Activated CD8-positive, alpha-beta T cell treated with anti-CD3 and anti-CD28 coated beads, Interleukin-2, amount 10 ng/mL, durations not matched to agents 7 days and 5 days (primary cell): ENCODE measurements at places on chromosomes 2 and 18. TPM values are rescaled to one million over a fixed set of nuclear protein-coding genes. Genes with fewer than 3 reads are reported as not detected.

DNA sequence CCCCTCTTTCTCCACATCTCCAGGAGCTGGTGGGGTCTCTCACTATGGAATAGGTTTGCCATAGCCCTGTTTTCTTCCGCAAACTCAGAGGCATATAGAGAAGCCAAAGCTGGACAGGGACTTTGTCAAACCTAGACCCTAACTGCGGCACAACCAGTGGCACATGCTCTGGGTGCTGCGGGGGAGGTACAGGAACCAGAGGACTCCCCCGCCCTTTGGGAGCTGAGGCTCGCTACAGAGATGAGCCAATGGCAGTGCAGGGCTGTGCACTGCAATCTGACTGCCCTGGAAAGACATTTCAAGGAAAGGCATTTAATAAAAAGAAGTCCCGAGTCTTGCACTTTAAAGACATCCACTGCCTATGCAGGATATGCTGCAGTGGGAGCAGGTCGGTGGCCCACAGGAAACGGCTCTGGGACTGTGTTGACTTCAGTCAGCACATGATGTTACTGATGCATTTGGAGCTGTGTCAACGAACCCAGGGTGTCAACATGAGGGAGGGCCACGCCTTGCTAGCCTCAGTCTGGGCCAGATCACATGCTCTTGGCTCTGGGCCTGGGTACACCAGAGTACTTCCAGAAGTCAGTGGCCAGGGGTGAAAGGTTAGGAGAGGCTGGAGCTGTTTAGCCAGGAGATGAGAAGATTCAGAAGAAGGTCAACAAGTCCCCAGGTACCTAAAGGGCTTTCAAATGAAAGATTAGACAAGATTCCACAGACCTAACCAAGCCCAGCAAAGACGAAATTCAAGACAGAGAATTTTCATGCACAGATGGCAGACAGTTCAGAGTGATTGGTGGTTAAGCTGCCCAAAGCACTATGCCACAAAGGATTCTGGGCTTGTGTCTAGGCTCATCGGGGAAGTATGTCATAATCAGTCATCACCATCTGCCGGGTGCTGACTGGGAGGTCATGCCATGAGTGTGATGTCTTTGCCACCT, 8.2 kb downstream of the SLC35F6 start:
- H3K36me3 ChIP-seq: peaks cover 44% of the 10 kb centered on the region
- no peaks in the 10 kb centered on the region for H3K27me3 ChIP-seq
- peaks cover 68% of the 10 kb centered on the region for H3K4me1 ChIP-seq
- DNase-seq: peak; percentile 71
- peak overlapping the region; percentile 51 for H3K4me3 ChIP-seq

DNA sequence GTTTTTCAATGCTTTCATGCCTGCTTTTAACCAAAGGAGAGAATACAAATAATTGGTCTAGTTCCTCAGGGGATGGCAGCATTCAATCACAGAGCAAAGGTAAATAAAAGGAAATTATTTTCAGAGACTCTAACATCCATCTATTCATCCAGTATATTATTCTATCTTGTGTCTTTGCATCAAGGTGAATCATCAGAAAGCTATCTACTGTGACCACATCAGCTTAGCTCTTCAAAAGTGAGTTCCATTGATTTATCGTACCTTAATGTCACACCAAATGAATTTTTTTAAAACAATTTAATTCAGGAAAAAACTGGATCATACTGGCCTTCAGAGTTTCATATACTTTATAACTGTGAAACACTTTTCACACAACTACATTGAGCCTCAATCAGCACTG, 66.1 kb downstream of the CHN1 start:
- H3K4me1 ChIP-seq: no peaks in the 10 kb centered on the region
- H3K27ac ChIP-seq: no peak overlapping the region
- H3K36me3 ChIP-seq: no peaks in the 10 kb centered on the region
- no peak overlapping the region for H3K4me3 ChIP-seq

GRCh38 chr2:60830991-60831390, 50.4 kb upstream of the REL start:
- DNase-seq: no peak
- H3K27me3 ChIP-seq: no peaks in the 10 kb centered on the region
- no peaks in the 10 kb centered on the region for H3K36me3 ChIP-seq
- no peak overlapping the region for H3K4me3 ChIP-seq

- no peaks in the 10 kb centered on the region for H3K36me3 ChIP-seq
- no peak for DNase-seq
- H3K4me3 ChIP-seq: no peak overlapping the region
- peaks cover 17% of the 10 kb centered on the region for H3K27me3 ChIP-seq
- no peaks in the 10 kb centered on the region for H3K4me1 ChIP-seq
Observed at GRCh38 chr2:88442473-88442872, 10.0 kb downstream of the FOXI3 start.

DNA sequence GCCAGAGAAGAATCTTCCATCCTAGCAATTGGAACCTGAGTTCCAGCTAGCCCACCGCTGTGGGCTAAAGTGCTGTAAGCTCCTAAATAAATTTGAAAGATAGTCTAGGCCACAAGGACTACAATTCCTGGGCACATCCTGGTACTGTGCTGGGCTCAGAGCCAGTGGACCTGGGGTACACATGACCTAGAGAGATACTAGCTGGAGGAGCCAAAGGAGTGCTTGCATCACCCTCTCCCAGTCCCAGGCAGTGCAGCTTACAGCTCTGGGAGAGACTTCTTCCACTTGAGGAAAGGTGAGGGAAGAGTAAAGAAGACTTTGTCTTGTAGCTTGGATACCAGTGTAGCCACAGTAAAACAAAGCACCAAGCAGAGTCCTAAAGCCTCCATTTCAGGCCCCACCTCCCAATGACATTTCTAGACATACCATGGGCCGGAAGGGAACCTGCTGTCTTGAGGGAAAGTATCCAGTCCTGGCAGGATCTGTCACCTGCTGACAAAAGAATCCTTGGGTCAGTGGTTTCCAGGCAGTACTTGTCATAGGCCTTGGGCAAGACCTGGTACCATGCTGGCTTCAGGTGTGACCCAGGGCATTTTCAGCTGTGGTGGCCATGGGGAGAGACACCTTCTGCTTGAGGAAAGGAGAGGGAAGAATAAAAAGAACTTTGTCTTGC, 89.5 kb downstream of the TMEM185B start:
- no peak for DNase-seq
- H3K4me1 ChIP-seq: peaks cover 2% of the 10 kb centered on the region

DNA sequence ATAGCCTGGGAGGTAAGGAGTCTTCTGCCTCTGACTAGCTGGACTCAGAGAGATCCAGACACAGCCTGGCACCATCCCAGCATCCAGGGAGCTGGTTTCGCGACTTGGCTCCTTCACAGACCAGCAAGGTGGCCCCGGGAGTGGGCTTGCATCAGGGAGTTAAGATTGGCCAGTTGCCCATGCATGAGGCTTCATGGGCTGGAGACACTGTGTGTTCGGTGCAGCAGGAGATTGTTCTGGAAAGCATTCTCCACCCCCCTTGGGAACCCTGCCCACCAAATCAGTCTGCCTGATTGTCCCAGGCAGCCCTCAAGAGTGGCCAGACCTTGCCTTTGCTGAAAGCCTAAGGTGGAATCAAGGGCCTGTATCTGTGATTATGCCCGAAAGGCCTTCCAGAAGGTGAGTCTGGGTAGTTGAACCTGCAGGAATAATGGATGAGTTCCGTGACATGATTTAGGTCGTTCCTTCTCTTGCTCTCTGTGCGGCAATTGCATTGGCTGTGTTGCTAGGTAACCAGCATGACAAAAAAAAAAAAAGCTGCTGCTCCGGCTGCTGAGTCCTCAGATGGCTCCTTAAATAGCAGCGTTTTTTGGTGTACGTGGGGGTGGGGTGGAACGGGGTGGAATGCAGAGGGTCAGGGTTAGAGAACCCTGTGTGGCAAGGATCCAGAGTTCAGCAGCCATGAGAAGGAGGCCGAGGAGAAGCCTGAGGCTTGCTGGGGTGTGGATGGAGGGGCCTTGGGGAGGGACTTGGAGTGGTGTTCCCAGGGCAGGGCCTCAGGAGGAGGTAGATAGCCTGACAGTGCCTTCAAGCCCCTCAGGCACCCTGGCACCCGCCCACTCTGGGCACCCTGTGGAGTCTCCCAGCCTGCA, 93.0 kb upstream of the MCFD2 start:
- H3K27me3 ChIP-seq: no peaks in the 10 kb centered on the region
- H3K4me3 ChIP-seq: no peak overlapping the region
- DNase-seq: no peak
- H3K36me3 ChIP-seq: peaks cover 31% of the 10 kb centered on the region
- peaks cover 5% of the 10 kb centered on the region for H3K4me1 ChIP-seq

GRCh38 chr18:48477348-48477747, 61.5 kb upstream of the CTIF start:
- no peak for DNase-seq
- H3K27me3 ChIP-seq: peaks cover 27% of the 10 kb centered on the region
- no peaks in the 10 kb centered on the region for H3K36me3 ChIP-seq
- H3K4me1 ChIP-seq: no peaks in the 10 kb centered on the region
- no peak overlapping the region for H3K4me3 ChIP-seq
- H3K27ac ChIP-seq: no peak overlapping the region

DNA sequence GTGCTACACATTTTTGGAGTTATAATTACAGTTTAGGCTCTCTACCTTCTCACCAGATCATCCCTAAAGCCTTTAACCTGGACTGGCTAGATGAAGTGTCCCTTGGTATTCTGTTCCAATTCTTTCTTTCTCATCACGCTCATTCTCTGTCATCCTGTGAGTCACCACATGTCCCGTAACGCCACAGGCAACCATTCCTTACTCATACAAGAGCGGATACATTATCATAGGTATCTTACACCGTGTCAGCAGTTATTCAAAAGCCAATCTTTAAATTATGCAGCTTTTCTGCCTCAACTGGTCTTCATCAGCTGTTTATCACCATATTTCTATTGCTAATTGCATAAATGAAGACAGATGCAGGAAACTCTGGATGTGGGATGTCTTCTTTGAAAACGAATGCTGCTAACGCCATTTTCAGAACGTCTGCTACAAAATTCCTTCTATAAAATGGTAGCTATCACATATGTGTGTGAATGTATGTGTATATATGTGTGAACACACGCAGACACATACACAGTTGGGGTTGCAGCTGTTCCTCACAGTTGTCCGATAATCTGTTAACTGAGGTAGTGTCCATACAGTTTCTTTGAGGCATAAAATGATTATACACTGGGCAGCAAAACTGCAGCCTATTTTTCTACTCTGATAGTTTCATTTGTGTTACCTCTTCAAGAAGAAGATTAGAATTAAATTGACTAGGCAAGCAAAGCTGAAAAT, 47.9 kb downstream of the EML6 start:
- H3K4me1 ChIP-seq: no peaks in the 10 kb centered on the region
- no peak overlapping the region for H3K4me3 ChIP-seq
- H3K27ac ChIP-seq: no peak overlapping the region
- no peaks in the 10 kb centered on the region for H3K27me3 ChIP-seq
- DNase-seq: no peak

GRCh38 chr2:238891457-238892203, 43.7 kb downstream of the TWIST2 start:
- no peak for DNase-seq
- H3K27ac ChIP-seq: no peak overlapping the region
- no peaks in the 10 kb centered on the region for H3K27me3 ChIP-seq
- H3K4me3 ChIP-seq: no peak overlapping the region
- H3K36me3 ChIP-seq: no peaks in the 10 kb centered on the region

DNA sequence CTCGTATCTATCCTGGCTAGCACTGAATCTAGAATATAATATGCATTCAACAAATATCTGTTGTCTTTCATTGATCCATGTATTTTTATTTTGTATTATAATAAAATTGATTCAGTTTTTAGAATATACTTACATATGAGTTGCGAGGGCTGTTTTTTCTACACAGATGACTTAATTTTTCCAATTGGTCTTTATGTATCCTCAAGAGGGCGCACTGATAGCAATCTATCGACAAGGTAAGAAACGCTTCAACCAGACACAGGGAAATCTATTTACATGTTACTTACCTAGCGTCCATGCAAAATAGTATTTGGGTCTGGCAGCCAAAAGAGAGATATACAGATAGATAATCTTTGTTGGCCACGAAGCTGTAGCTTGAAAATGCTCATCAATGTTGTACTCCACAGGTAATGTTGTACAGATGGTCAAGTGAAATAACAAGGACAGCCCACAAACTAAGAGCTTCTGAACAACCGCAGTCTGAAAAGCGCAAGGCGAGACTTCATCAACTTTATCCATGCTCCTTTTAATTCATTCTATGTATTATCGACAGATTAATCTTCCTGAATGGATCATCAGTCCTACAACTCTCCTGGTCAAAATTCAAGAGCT, 35.5 kb upstream of the KIDINS220 start:
- no peaks in the 10 kb centered on the region for H3K4me1 ChIP-seq
- H3K36me3 ChIP-seq: no peaks in the 10 kb centered on the region
- H3K27me3 ChIP-seq: peaks cover 4% of the 10 kb centered on the region
- no peak overlapping the region for H3K4me3 ChIP-seq
- no peak overlapping the region for H3K27ac ChIP-seq

GRCh38 chr2:217618744-217619143, 384.1 kb downstream of the TNS1 start:
- no peak overlapping the region for H3K27ac ChIP-seq
- no peaks in the 10 kb centered on the region for H3K27me3 ChIP-seq
- DNase-seq: no peak
- H3K4me3 ChIP-seq: no peak overlapping the region
- H3K36me3 ChIP-seq: no peaks in the 10 kb centered on the region
- H3K4me1 ChIP-seq: no peaks in the 10 kb centered on the region

DNA sequence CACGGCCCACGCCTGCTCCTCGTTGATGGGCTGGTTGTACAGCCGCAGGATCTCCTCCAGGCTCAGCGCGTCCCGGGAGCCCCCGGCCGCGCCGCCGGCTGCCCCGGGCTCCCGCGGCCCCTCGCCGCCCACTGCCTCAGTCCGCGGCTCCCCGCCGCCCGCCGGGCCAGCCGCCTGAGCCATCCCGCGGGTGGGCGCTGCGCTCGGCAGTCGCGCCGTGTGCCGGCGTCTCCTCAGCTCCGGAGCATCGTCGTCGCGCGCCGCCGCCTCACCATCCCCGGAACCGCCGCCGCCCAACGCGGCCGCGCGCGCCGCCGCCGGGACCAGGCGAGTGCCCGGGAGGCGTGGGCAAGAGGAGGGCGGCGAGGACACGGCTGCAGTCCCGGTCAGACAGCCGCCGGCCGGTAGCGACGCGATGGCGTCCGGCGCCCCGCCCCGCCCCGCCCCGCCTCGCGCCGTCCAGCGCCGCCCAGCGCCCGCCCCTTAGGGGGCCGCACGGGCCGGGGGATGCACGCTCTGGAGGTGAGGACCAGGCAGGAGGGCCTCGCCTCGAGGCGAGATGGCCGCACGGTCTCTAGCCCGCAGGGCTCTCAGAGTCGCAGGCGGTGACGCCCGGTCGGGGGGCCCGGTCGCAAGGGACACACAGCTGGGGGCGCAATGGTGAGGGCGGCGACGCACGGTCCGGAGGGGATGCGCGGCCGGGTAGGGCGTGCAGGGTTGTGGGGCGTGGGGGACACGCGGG, at the start of gene SPIRE1:
Gene SPIRE1 (minus strand): TSS at position 424 of the 742 bp plus-strand sequence. CDS start 241 bp downstream, at position 183.
- H3K36me3 ChIP-seq: peaks cover 4% of the 10 kb centered on the region
- H3K4me3 ChIP-seq: peak within 1 kb of the TSS; percentile 67
- H3K27me3 ChIP-seq: peaks cover 19% of the 10 kb centered on the region
- peaks cover 16% of the 10 kb centered on the region for H3K4me1 ChIP-seq
- H3K27ac ChIP-seq: no peak within 1 kb of the TSS
- DNase-seq: peak; percentile 36

GRCh38 chr18:33918571-33918970, 306.1 kb downstream of the NOL4 start:
- no peak overlapping the region for H3K27ac ChIP-seq
- no peaks in the 10 kb centered on the region for H3K4me1 ChIP-seq
- H3K36me3 ChIP-seq: no peaks in the 10 kb centered on the region
- H3K27me3 ChIP-seq: no peaks in the 10 kb centered on the region
- no peak overlapping the region for H3K4me3 ChIP-seq

GRCh38 chr18:21762181-21762772, 21.7 kb downstream of the MIB1 start:
- DNase-seq: no peak
- peaks cover 3% of the 10 kb centered on the region for H3K4me1 ChIP-seq
- peaks cover 17% of the 10 kb centered on the region for H3K36me3 ChIP-seq

Gene LYPD6
- total RNA-seq: not detected

Gene CD8B2
- total RNA-seq: 3.6 TPM

Gene RAPGEF4
- total RNA-seq: 0.97 TPM

Gene MC2R
- total RNA-seq: not detected

Gene UGT1A7
- total RNA-seq: not detected

Gene CIDEA
- not detected for total RNA-seq
